ENCODE measurements at places on chromosomes 6 and 20.

DNA sequence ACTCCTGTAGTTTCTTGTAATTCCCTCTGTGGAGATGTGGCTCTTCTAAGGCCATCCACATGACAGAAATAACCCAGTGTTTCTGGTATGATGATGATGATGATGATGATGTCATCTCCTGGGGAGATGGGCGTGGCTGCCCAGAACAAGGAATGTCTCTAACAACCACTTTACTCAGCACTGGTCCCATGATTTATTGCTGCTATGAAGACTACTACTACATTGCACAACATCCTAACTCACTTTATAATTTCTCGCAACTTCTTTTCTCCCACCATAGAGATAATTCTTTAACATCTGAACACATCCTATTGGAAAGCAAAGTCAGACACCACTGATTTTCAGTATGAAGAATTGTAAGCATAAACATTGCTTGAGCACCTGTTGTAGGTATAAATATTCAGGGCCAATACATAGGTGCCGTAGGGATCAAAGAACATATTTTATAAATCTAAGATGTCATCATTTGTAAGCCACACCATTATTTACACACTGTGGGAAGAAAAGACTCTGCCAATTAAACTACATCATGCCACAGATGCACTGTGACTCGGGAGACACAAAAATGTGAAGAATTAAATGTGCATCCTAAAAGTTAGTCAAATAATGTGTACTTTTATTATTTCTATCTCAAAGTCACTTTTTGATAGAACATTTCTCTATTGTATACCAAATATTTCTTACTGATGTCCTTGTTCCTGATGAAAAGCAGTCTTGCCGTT lies 6.4 kb downstream of the TPMT start:
- DNase-seq: no peak

- DNase-seq: peak; percentile 6
Observed at GRCh38 chr6:130183271-130184222, 39.2 kb downstream of the SAMD3 start.

- DNase-seq: no peak
Observed at GRCh38 chr6:140462453-140463311, 1088.2 kb upstream of the CITED2 start.

GRCh38 chr6:136429264-136430065 lies 120.8 kb downstream of the MAP7 start:
- no peak for DNase-seq

DNA sequence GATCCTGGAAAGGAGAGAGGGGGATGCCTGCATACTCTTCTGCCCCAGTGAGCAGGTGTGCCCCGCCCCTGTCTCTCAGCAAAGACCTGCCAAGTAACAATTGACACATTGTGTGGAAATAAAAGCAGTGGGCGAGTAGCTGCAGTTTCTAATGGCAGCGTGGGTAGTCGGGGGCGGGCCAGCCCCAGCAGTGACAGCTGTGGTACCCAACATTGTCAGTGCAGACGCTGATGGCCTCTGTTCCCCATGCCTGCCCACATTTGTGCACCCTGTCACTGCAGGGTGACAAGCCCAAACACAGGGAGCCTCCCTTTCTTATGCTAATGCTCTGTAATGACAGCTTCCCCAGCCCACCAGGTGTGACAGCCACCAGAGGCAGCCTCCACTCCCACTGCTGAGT lies 491.7 kb downstream of the DHX35 start:
- DNase-seq: no peak

GRCh38 chr20:23290761-23291574 lies 59.6 kb upstream of the NXT1 start:
- DNase-seq: no peak

- DNase-seq: no peak
Observed at GRCh38 chr6:104431096-104431495, 428.6 kb downstream of the HACE1 start.

GRCh38 chr6:144897441-144897921 lies 612.3 kb downstream of the UTRN start:
- no peak for DNase-seq

DNA sequence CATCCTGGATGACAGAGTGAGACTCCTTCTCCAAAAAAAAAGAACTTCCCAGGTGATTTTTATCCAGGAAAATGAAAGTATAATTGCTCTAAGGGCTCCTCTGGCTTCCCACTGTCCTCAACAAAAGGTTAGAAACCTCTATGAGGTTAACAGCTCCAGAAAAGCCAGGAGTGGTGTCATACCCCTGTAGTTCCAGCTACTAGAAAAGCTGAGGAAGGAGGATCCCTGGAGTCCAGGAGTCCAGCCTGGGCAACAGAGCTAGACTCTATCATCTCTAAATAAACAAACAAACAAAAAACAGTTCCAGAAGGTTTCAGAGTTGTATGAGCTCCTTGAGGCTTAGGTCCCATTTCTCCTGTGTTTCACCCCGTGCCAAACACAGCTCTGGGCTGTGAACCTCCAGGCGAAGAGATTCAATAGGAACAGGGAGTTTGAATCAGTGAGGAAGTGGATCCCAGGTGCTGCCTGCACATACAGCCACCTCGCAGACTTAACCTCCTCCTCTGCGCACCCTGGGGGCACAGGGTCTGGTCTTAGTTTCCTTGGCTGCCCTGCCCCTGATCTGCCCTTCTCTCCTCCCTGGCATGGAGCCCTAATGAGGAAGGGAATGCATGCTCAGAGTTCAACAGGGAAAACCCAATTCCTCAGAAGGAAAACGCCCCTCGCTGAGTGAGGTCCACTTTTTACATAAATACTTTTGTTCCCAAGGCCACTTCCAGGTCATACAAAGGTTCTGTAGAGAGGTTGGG lies 31.0 kb downstream of the ZC3H12D start:
- DNase-seq: no peak

DNA sequence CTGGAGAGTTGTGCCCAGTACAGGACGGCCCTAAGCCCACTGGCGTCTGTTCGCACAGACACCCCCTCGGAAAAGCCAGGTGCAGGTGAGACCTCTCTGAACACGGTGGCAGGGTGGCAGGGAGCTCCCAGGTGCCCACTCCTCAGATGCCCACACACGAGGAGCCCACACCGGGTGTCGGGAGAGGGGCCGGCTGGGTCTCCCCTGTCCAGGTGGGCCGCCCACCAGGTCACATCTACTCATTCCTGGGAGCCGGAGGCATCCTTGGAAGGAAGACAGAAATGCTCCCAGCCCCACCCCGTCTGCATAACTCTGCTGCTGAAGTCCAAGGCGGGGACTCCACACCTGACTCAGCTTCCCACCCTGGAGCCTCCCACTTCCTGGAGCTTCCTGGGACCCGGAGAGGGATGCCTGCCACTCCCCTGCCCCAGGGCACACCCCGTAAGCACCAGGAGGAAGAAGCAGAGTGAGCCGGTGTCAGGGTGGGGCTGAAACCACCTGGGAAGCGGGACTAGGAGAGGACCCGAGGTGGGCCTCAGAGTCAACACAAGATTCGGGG lies 2.5 kb downstream of the SRMS start:
- DNase-seq: no peak

- no peak for DNase-seq
Observed at GRCh38 chr6:50637267-50637666, 76.1 kb upstream of the TFAP2D start.

DNA sequence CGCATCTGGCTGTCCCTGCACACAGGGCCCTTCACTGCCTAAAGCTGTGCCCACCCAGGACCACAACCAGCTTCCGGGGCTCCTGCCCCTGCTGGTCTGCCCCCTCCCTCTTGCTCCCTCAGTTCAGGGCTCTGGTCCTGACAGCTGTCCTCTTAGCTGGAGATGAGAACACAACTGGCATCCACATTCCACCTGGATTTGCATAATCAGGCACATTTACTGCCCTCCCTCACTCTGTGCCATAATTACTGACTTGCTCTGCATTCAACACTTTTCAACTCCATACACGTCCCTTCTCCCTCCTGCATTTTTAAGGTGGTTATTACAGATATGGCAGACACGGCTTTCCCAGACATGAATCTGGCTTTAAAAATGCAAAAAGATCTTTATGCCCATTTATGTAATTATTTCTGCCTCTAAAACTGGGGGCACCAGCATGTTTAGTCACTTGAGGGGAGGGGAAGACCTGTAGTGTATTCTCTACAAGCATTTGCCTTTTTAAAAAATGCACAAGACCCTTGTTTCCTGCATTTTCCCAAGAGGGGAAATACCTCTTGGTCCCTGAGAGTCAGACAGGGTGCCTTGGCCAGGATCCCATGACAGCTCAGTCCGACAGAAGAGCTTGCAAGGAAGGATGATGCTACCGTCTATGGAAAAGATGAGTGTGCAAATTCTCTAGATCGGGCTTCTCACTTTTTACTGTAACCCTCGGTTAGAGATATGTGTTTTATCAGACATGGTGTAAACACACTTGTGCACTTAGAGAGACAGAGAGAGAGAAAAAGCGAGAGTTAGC lies 401.8 kb downstream of the PREX1 start:
- DNase-seq: no peak

- DNase-seq: no peak
Observed at GRCh38 chr20:25675161-25675560, 21.5 kb downstream of the ZNF337 start.

DNA sequence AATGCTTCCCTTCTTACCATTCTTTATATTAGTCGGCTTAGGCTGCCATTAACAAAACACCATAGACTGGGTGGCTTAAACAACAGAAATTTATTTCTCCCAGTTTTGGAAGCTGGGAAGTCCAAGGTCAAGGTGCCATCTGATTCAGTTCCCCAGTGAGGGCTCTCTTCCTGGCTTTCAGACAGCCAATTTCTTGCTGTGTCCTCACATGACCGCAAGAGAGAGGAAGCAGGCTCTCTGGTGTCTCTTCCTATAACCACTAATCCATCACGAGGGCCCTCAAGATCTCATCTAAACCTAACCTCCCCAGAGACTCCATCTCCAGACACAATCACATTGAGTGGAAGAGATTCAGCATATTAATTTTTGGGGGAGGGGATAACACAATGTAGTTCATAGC lies 193.0 kb upstream of the SGK1 start:
- DNase-seq: no peak

DNA sequence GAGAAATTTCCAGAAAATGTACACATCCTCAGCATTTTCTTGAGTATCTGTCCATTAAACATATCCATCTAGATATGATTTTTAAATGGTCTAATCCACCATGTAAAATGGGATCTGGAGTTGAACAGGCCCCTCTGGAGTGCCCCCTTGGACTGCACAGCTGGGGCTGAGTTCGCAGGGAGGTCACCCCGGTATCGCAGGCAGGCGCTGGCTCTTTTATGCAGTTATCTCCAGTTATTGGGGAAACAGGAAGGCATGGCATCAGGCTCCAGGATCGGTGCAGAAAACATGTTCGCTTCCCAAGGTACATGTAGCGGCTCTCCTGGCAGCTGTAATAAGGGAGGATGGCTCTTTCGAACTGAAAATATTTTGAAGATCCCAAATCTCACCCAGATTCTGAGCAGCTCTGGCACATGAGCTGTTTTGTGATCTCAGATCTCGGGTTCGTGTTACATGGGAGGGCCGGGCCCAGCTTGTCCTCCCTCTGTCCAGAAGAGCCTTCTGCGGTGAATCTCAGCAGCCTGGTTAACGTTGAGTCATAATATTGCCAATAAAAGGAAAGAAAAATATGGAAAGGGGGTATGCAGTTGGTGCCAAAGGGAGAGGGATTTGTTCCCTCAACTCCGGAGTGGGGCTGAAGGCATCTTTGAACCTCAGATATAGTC lies 167.7 kb downstream of the EYA2 start:
- DNase-seq: no peak

- DNase-seq: no peak
Observed at GRCh38 chr6:28134015-28134414, 7.7 kb upstream of the ZKSCAN8 start.

DNA sequence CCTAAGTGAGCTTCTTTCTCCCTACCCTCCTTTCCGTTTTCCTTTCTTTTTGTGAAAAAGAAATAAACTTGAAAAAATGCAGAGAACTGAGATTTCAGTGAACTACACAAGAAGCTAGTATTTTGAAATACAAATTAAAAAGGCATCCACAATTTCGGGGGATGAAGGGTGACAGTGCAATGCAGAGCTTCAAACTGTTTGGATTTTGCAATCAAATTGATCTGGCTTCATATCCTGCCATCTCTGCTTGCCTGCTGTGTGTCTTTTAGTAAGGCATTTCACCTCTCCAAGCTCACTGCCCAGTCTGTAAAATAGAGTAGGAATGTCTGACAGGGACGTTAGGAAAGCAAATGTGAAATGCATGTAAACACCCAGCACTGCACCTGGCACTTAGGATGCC lies 258.0 kb downstream of the HACE1 start:
- no peak for DNase-seq

DNA sequence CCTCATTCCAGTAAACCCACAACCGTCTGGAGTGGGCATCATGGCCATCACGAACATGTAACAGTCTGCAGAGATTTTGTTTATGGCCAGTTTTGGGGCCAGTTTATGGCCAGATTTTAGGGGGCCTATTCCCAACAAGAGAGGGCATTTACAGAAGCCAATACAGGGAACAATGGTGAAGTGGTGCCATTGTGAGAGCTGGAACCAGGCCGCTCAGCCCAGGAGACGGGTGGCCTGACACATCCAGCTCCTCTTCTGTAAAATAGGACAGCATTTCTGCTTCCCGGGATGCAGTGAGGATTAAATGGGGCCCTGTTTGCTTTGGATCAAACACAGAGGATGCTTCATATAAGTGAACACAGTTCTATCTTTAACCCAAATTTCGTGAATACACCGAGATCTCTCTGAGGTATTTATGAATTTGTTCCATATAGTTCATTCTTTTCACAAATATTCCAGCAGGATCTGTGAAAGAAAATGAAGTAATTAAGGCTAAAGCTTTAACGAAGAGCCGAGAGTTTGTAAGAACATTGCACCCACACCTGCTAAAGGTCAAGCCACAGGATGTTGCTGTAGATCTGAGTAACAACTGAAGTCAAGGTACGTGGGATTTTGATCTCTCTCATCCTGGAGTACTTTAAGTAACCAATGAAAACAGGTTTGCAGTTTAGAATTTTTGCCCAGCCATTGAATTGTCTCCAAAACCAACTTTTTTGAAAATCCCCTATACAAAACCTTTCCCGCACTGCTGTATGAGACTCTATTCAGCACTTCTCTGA lies 14.5 kb upstream of the SIRPG start:
- no peak for DNase-seq

GRCh38 chr20:38018385-38018784 lies 14.9 kb downstream of the TTI1 start:
- DNase-seq: no peak

GRCh38 chr6:1256435-1257008 lies 55.4 kb upstream of the FOXQ1 start:
- no peak for DNase-seq

GRCh38 chr20:24032400-24032898 lies 43.9 kb upstream of the GGTLC1 start:
- no peak for DNase-seq

All from effector CD8-positive, alpha-beta T cell (primary cell).